Stimulated activated naive CD8-positive, alpha-beta T cell treated with anti-CD3 and anti-CD28 coated beads, Interleukin-15, Interleukin-2, amounts not matched to agents 100 U/mL and 50 U/mL, for 24 hours (primary cell): ENCODE measurements at places on chromosomes 12 and 14.

- no peak for DNase-seq
These were observed 93.9 kb downstream of the PLBD1 start for GRCh38 chr12:14473707-14474287.

DNA sequence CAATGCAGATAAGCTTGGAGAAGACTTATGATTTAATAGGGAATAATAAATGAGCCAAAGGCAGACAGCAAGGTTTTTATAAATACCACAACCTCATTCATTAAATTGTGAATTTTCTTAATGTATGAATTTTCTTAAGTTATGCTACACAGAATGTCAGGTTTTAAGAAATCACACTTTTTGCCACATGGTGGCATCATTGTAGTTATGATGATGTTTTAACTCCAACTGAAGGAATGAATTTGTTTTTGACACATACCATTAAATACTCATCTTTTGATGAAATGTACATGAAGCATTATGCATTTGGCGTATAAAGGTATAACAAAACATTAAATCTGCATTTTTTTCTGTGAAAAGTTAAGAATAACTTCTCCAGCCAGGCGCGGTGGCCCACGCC is 524.1 kb upstream of the FBXO33 start:
- no peak for DNase-seq

- DNase-seq: no peak
These were observed 16.4 kb downstream of the CCDC92 start for GRCh38 chr12:123956249-123956648.

GRCh38 chr14:53144244-53144643 is 8.9 kb downstream of the DDHD1 start:
- DNase-seq: no peak

- DNase-seq: no peak
These were observed 751 bp upstream of the HRK start for GRCh38 chr12:116881877-116882507.

- no peak for DNase-seq
These were observed 70.9 kb downstream of the GPR135 start for GRCh38 chr14:59394268-59394667.

DNA sequence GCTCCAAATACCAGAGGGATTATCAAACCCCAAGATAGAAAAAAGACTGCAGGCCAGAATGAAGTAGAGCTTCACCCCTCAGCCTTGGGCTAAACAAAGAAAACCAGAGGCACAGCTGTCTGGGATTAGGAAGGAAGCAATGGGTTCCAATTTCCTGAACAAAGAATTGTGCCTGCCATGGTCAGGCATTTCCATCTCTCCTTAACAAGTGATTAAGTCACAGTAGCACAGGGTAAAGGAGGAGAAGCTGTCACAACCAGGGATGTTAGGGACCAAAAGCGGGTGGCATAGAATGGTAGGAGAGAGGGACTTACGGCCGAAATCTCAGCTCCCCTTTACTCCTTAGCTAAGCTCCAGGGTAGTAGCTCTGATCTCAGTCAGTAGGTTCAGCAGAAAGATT is 33.9 kb downstream of the SPTLC2 start:
- DNase-seq: no peak

GRCh38 chr12:6306599-6307220 is 3.8 kb upstream of the PLEKHG6 start:
- no peak for DNase-seq
